Stimulated activated CD4-positive, alpha-beta T cell treated with anti-CD3 and anti-CD28 coated beads, Interleukin-15, amount 100 ng/mL, for 1 hour (primary cell): ENCODE measurements at places on chromosomes 1 and 21.

- no peak for DNase-seq
Measured at GRCh38 chr1:200751717-200752116, 13.0 kb downstream of the CAMSAP2 start.

DNA sequence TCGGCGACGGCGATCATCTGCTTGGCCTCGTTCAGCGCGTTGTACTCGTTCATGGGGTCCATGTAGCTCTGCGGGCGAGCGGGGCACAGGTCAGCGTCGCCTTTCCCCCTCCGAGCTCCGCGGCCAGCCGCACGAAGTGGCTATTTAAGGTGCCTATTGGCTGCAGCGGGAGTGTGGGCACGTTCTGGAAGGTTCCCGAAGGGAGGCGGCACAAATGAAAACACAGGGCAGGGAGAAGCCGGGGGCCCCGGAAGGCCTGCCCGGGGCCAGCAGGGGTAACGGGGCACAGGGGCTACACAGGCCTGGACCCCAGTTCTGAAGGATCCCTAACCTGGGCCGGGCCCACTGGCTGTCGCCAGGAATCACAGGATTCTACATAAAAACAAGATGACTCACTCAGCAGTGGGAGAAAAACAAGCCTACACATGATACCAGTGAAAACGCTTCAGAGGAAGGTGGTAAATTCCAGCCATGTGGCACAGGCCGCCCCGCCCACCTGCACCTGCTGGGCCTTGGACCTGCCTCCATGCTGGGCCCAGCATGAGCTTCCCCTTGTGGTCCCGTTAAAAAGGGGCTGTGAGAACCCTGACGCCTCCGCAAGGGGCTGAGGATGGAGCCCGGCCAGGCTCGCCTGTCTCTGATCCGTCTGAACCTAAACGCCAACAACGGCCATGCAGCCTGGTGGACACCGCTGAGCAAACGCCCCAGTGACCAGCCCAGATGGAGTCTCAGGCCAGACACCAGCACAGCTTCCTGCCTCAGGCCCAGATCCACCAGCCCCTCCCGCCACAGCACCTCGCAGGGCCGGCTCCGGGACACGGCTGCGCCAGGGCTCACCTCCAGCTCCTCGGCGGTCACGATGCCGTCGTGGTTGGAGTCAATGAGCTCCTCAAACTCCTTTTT is 3.9 kb upstream of the TNFRSF4 start:
- DNase-seq: peak; percentile 51

GRCh38 chr1:224061436-224061835 is 52.5 kb upstream of the FBXO28 start:
- DNase-seq: no peak

GRCh38 chr1:150890033-150890416 is 3.1 kb downstream of the CTXND2 start:
- no peak for DNase-seq

- no peak for DNase-seq
Measured at GRCh38 chr1:226485192-226485591, 63.4 kb upstream of the STUM start.

DNA sequence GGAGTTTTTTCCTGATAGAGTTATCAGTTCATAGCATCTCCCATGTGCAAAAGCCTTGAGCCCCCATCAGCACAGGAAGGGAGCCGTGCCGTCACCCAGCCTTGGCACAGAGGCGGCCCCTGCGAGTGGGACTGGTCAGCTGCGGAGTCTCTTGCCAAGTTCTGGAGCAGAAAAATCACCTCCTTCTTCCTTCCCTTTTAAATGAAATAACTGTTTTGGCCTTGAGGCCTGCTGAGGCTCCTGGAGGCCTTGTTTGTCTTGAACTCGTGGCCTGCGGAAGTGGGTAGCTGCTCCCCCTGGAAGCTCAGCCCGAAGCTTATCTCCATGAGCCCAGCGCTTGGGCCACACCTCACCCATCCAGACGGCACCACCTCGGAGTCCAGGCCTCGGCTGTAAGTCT is 145.7 kb upstream of the TMEM51 start:
- DNase-seq: no peak

GRCh38 chr1:168476588-168477385 is 67.0 kb downstream of the XCL2 start:
- DNase-seq: no peak

- no peak for DNase-seq
Measured at GRCh38 chr1:63818567-63819325, 44.9 kb downstream of the ROR1 start.
